Endodermal cell (in vitro differentiated cells): ENCODE measurements at places on chromosomes 16 and 17.

- no peak for DNase-seq
Measured at GRCh38 chr17:31309556-31309955, 4.3 kb downstream of the EVI2B start.

DNA sequence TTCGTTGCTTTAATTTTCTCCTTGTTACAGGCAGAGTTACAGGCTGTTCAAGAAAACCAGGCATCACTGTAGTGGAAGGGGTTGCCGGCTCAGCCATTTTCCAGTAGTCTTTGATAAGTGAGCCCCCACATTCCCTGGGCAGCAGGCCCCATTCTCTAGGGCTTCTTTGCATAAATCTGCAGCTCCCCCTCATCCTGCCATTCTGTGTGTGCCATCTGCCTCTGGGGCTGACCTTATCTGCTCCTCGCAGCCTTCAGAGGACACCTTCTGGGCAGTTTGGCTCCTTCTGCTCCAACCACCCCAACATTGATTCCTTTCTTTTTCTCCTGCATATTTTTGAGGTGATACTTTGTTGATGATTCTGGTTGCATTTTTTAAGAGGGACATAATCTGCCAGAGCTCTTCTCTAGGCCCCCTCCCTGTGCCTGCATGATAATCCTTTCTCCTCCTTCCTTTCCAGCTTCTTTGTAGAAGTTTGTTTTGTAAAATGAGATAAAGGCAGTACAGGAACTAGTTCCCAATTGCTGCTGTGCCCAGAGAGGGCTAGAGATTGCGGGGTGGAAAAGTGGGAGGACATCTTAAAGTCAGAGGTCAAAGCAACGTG lies 17.1 kb downstream of the RND2 start:
- DNase-seq = peak; percentile 72

GRCh38 chr17:42618442-42619150 lies 9.1 kb downstream of the TUBG1 start:
- peak; percentile 94 for DNase-seq

GRCh38 chr17:21463204-21463661 lies 87.1 kb downstream of the KCNJ12 start:
- peak; percentile 50 for DNase-seq

DNA sequence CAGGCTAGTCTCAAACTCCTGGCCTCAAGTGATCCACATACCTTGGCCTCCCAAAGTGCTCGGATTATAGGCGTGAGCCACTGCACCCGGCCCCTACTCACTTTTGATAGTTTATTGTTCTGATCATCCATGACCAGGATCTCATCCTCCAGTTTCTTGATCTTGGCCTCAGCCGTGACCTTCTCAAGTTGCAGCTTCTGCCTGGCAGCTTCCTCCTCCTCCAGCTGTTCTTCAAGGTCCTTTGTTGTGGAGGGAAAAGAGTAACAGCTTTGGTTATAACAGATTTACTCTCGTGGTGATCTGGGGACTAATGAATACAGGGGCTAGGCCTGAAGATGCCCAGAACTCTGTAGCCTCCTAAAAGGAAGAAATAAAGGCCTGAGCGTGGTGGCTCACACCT lies 89.9 kb downstream of the NDE1 start:
- DNase-seq = no peak

GRCh38 chr17:65103896-65104295 lies 33.3 kb upstream of the RGS9 start:
- no peak for DNase-seq

- DNase-seq = no peak
Measured at GRCh38 chr17:78305801-78306200, 54.1 kb downstream of the SOCS3 start.

DNA sequence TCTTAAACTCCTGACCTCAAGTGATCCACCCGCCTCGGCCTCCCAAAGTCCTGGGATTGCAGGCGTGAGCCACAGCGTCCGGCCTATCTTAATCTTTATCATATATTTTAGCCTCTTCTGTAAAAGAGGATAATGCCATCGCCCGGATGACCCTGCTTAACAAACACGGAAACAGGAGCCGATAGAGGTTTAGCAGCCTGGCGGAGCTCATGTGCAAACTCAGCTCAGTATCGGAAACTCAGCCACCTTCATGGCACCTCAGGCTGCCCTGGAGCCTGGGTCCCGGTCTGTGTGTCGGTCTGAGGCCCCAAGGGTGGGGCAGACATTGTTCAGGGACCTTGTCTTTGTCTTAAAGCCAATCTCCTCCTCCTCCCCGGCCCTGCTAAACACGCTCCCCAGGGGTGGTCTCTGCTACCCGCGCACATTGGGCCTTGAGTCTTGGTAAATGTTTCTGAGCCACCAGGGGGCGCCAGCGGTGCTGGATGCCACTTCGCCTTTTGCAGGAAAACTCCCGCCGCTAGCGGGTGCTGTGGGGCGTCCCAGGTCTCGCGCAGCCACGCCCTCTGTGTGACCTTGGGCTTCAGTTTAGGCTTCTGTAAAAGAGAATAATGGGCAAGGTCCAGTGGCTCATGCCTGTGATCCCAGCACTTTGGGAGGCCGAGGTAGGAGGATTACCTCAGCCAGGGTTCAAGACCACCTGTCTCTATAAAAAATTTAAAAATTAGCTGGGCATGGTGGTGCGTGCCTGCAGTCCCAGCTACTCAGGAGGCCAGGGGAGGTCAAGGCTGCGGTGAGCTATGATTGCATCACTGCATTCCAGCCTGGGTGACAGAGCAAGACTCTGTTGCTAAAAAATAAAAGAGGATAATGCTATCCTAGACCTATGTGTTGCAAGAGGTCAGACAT lies 2.7 kb downstream of the CETP start:
- peak; percentile 99 for DNase-seq

DNA sequence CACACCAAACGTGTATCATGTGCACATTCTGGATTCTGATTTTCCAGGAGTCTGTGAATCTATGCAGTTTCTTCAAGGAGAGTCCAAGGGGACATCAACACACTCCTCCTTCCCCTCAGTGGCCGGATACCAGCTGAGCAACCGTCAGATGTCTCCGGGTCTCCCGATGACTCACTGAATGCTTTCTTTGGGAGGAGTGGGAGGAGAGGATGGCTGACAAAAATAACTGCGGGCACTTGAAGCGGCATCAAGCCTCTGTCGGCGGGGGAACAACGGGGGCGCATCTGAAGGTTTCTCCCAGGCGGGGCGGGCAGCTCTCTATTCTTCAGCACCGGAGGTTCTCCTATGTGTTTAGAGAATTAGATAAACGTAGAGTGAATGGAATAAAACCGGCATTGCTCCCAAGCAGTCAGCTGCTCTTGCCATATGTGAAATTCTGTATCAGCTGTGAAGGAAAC lies 24.6 kb upstream of the LRRC75A start:
- DNase-seq = peak; percentile 84

GRCh38 chr17:61135782-61136181 lies 263.9 kb upstream of the TBX2 start:
- no peak for DNase-seq

DNA sequence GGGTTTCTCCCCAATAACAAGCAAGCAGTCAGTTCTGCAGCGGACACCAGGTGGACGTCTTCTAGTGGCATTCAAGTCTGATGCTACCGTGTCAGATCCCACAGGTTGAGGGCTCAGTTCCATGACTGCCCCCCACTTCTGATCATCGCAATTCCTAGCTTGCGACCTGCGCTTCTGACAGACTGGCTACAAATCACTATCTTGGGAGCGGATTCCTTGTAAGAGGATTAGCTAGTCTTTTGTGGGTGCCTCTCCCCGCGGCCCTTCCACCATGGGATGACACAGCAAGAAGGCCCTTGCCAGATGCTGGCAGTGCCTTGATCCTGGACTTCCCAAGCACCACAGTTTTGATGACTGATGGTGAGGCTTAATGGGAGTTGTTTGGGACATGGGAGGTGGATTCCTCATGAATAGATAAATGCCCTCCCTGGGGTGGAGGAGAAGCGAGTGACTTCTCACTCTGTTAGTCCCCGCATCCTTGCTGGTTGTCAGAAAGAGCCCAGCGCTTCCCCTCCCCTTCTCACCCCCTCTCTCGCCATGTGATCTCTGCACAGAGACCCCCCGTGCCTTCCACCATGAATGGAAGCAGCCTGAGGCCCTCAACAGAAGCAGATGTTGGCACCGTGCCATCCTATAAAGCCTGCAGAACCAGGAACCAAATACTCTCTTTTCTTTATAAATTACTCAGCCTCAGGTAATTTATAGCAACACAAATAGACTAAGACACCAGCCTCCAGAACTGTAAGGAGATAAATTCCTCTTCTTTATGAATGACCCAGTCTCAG lies 19.1 kb downstream of the CDIP1 start:
- DNase-seq = no peak

DNA sequence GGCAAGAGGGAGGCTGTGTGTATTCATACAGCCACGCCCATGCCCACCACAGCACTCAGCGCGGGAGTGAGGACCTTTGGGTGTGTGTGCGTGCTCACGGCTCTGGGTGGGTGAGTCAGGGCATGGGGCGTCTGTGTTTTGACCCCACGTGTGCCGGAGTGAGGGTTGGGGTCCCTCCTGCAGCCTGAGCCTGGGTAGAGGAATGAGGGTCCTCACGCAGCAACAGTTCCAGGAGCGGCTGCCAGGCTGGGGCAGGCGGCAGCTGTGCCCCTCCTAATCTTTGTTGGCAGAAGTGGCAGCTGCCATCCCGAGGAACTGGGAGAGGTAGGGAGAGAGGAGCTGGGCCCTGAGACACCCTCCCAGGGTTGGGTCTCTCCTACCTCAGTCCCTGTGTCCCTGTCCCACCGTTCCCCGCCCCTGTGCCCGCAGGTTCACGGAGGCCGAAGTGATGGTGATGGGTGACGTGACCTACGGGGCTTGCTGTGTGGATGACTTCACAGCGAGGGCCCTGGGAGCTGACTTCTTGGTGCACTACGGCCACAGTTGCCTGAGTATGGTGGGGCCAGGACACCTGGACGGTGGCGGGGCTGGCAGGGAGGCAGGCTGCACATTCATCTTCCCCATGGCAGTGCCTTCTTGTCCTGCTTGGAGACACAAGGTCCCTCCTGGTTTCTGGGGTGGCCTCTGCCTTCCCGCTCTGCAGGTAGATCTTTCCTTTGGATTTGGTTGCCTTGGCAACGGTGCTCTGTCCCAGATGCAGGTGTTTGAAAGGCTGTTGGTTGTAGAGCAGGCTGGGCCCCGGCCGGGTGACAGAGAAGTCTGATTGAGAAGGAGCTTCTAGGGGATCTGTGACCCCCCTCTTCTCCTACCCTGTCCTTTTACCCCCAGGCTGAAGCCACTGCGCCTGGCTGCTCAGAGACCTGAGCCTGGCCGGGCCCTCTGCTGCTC lies 5.9 kb downstream of the DPH1 start:
- DNase-seq = no peak

GRCh38 chr17:61619493-61619892 lies 28.5 kb upstream of the NACA2 start:
- DNase-seq = no peak

DNA sequence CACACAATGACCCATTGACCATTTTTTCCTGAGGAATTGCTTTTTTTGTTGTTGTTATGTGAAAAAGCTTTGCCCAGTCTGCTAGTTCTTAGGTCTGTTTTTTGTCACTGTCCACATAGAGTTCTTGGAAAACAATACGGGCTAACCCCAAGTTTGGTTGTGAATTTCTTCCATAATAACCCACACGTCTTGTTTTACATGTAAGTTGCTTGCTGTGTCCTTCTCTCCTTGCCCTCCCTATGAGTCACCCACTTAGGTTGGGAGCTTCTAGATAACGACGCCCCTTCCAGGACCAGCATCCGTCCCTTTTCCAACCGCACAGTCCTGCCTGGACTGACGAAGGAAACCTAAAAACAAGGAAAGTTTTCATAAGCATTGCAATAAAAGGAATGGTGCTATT lies 175.3 kb upstream of the HS3ST3A1 start:
- no peak for DNase-seq

GRCh38 chr16:86504315-86505184 lies 5.8 kb upstream of the FOXF1 start:
- no peak for DNase-seq

DNA sequence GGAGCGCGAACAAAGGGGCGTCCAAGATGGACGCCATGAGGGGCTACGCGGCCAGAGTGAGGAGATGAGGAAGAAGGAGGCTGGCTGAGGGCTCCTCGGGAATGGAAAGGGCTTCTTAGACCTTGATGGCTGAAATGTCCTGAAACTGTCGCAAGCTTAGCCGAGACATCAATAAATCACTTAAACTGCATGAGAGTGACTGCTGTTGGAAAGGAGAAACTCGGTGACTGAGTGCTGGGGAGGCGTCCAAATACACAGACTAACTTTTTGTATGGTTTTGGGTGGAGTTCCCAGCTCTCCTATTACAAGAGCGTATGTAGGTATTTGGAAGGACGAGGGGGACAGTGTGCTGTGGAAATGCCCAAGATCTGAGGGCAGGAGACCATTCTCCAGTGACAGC lies 1.4 kb upstream of the GEMIN4 start:
- DNase-seq = no peak

- no peak for DNase-seq
Measured at GRCh38 chr16:2490190-2491105, 15.5 kb downstream of the TBC1D24 start.

GRCh38 chr16:1169285-1170075 lies 16.6 kb downstream of the CACNA1H start:
- no peak for DNase-seq

DNA sequence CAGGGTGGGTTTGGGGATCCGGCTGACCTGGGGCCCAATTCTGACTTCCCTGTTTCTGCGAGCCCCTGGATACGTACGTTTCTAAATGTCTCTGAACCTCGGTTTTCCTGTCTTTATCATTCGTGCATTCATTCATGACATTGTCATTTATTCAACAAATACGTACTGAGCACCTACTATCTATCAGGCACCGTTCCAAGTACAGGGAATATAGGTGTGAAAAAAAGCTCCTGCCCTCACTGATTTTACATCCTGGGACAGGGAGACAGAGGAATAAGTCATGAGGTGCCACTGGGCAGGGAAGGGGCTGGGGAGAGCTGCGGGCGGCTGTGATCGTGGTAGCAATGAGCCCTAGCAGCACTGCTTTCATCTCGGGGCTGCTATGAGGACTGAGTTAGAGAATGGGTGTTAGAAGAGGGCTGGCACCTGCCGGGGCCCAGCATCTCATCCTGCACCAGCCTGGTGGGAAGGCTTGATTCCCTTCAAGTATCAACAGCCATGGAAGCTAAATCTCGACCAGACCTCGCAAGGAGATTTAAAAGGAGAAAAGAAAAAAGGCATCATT lies 88.3 kb upstream of the DNAH17 start:
- no peak for DNase-seq
